Left lung (tissue), 14 donors: ENCODE measurements at places on chromosomes 2 and 18. TPM values are rescaled to one million over a fixed set of nuclear protein-coding genes. Genes with fewer than 3 reads are reported as not detected.

GRCh38 chr2:185780890-185781289, 42.3 kb downstream of the FSIP2 start:
- DNase-seq = no peak

DNA sequence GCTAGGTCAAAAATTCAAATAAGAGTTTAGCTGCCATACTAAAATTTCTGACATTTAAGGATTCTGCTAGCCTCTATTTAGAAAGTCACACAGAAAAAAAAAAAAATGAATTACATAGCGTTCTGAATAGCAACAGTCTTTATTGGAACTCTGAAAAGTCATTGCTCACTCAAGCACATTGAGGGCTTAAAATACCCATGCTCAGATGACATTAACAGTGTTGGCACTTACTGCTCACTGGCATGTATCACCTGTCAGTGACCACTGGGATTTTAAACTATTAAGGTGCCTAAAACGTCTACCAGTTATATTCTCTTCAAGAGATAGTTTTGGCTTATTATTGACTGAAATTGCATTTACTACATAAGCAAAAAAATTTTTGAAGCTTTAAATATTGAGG, 468.0 kb upstream of the SPHKAP start:
- DNase-seq = no peak

DNA sequence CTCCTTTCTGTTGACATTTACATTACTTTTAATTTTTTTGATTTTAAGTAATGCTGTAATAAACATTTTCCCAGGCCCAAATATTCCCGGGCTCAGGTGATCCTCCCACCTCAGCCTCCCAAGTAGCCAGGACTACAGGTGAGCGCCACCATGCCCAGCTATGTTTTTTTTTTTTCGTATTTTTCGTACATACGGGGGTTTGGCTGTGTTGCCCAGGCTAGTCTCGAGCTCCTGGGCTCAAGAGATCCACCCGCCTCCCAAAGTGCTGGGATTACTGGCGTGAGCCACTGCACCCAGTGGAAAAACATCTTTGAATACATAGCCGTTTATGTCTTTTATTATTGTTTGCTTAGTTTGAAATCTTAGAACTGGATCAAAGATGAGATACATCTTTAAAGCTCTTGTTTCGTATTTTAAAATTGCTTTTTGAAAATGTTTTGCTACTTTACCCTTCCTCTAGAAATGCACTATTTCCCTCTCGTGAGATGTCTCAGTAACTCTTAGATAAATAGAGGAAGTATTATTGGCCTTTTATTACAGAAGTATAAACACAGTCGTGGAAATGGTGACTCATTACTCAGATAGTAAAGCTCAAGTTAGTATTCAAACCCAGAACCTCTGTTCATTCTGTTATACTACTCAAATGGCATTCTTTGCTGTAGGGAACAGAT, 2.4 kb downstream of the SMCHD1 start:
- DNase-seq = no peak

DNA sequence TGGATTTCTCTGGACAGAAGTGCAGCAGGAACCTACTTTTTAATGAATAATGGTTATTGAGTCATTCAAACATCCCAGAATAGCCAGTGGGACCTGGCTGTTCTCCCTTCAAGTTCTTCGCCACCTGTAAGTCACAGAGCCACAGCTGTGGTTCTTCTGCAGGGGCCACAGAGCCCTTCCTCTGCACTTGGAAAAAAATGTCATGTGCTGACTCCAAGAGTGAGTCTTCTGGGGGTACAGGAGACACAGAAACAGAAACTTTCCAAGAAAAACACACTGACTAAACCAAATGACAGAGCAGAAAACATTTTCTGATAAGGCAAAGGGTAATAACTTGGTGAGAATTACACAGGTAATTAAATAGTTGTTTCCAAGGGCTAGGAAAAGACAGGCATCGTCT, 68.7 kb upstream of the FN1 start:
- no peak for DNase-seq

DNA sequence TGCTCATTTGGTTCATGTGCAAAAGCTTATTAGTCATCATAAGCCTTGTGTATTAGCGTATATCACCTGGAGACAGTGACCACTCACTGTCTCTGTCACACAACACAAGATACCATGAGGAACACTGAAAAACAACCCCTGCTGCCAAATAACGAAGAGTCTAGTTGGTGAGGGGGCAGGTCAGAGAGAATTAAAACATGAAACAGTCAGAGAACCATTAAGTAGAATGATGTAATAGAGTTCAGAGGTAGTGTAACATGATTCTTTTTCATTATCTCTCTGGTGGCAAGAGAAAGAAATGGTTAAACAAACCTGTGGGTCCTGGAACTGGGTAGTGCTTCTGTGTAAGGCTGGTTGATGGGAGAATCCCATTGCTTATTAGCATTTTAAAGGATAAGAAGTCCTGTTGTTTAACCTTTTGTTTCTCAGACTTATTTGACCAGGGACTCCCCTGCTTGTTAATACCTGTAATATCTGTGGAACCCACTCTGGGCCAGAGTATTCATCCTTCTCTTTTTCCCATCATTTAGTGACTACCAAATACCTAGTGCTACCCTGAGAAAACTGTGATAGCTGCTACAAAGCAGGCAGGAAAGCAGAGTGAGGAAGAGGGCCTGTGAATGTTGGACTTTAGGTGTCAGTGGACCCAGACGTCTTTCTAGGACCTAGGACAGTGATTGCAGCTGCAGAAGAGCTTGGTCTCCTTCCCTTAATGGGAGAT, 38.0 kb downstream of the PTRHD1 start:
- DNase-seq = no peak

DNA sequence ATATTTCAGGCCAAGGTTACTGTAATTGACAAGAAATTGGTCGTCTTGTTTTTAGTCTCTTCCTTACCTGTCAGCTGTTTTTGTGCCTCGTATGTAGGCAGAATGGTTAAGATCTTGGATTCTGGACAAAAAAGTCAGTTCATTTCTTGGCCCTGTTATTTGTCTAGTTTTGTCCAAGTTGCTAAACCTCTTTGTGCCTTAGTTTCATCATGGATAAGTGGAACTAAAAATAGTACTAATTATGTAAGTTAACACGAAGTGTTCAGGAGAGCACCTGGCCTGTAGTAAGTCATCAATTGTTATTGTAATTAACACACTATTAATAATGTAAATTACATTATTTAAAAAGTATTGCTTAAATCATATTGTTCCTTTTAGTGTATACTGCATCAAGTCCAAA, 148.0 kb downstream of the PARD3B start:
- DNase-seq = no peak

GRCh38 chr2:165876712-165877111, 76.9 kb downstream of the TTC21B start:
- DNase-seq = no peak

DNA sequence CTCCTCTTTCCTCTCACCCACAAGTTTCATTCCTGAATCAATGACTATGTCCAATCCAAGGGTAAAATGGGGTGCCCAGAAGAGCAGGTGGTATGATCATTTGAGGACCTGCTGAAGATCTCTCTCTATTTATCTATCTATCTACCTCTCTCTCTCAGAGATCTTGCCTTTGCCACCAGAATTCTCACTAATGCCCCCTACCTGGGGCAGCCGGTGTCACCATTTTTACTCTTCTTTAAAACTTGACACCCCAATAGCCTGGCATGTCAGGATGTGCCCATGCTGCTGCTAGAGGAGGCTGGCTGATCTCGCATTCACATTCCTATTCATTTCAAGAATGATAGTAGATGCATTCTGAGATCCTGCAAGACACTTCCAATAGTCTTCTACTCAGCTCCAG, 24.3 kb upstream of the RPIA start:
- no peak for DNase-seq

DNA sequence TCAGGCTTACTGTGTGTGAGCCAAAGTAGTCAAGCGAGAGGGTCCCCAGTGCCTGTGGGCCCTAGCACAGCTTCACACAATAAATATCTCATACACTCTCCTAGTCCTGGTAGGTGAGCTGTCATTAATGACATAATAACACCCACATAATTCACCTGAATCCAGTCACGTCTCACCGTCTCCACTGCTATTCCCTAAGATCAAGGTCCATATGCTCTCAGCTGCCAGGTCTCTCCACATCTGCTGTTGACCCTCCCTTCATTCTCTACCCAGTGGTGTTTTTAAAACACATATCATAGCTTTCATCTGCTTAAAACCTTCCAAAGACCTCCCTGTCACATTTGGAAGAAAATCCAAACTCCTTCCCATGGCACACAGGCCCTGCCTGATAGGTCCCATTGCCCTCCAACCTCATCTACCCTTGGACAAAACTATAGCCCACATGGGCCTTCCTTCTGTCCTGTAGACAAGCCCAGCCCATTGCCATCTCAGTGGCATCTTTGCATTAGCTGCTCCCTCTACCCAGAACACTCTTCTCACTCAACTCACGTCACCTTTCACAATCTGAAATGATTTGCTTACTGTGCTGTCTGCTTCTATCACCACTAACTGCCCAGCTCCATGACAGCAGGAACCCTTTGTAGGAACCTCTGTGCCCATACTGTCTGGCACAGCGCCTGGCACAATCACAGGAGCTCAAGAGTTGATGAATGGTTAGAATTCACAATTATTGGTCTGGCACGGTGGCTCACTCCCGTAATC, 7.5 kb downstream of the KCNG3 start:
- no peak for DNase-seq

DNA sequence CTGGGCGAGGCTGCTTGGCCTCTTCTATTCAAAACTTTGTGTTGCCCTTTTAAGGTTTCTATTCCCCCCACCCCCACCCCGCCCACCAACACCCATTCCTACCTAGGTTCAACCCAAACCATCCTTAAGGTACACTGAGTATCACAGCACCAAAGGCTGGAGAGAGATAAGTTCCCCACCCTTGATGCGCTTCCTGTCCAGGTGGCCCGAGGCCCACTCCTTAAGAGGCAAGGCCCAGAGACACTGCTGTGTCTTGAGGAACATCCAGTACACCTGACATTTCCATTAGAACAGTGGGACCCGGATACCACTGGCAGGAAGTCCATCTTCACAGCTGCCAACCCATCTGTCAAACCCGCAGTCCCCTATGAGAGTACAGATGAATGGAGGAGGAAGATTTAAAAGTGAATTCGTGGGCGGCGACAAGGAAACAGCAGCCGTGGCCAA, 277 bp upstream of the INPP1 start:
- no peak for DNase-seq

DNA sequence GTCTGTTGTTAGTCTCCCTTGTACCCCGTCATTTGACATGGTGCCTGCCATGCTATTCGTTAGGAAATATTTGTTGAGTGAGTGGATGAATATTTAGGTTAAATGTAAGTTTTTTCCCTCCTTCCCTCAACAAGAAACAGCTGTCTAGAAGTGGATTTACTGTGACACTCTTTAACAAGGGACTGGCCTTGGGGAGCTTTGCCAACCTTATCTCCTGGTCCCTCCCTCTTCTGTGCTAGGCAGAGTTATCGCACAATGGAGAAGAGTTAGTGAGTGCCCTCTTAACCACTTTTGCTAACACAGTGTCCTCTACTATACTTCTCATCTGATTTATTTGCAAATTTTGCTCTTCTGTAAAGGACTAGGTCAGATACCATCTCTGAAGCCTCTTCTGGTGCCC, 61.2 kb downstream of the DIS3L2 start:
- no peak for DNase-seq

GRCh38 chr18:55275039-55275901, 312.7 kb downstream of the TCF4 start:
- DNase-seq = no peak

GRCh38 chr2:66960161-66960560, 437.0 kb upstream of the ETAA1 start:
- no peak for DNase-seq

- DNase-seq = no peak
These were observed 50.5 kb downstream of the MRPL35 start for GRCh38 chr2:86249579-86250391.

- DNase-seq = no peak
These were observed 46.3 kb downstream of the QPCT start for GRCh38 chr2:37390777-37391176.

- DNase-seq = no peak
These were observed 318 bp downstream of the TYW5 start for GRCh38 chr2:199955007-199955338.

Gene ACTG2
- 41.5 TPM for polyA plus RNA-seq

Gene ALLC
- 0.13 TPM for polyA plus RNA-seq

Gene TAF4B
- 4.1 TPM for polyA plus RNA-seq

Gene SPC25
- polyA plus RNA-seq = 11.9 TPM

Gene HNMT
- 98.9 TPM for polyA plus RNA-seq

Gene LYG2
- polyA plus RNA-seq = 0.55 TPM
